Lung (tissue), 17 donors: ENCODE measurements at places on chromosomes 2 and 18. TPM values are rescaled to one million over a fixed set of nuclear protein-coding genes. Genes with fewer than 3 reads are reported as not detected.

The MERTK gene
- total RNA-seq = 20.2 TPM

The DHRS9 gene
- total RNA-seq = 6.5 TPM

The FOXD4L1 gene
- 0.34 TPM for total RNA-seq

The EMX1 gene
- total RNA-seq = 0.12 TPM

The POTEF gene
- total RNA-seq = not detected

The CASP10 gene
- 74.4 TPM for total RNA-seq

The PLEK gene
- total RNA-seq = 29.0 TPM

The GCG gene
- total RNA-seq = not detected

The TLX2 gene
- total RNA-seq = not detected

The STON1 gene
- 13.4 TPM for total RNA-seq

The SCN1A gene
- 18.6 TPM for total RNA-seq

The SETBP1 gene
- 30.7 TPM for total RNA-seq

The ANKRD62 gene
- total RNA-seq = 0.06 TPM

The ANKRD30B gene
- not detected for total RNA-seq

The SDC1 gene
- total RNA-seq = 234 TPM

The ABCG8 gene
- not detected for total RNA-seq

The UGT1A5 gene
- not detected for total RNA-seq

The SCN3A gene
- total RNA-seq = 2.3 TPM

The PKP4 gene
- total RNA-seq = 96.4 TPM

The COL4A3 gene
- total RNA-seq = 34.2 TPM

The NAT8 gene
- not detected for total RNA-seq

The ANKRD36 gene
- 96.4 TPM for total RNA-seq

The OBSL1 gene
- 75.2 TPM for total RNA-seq
